ENCODE measurements at places on chromosomes 11 and 22. TPM values are rescaled to one million over a fixed set of nuclear protein-coding genes. Genes with fewer than 3 reads are reported as not detected.

OR51B2 gene
- total RNA-seq: not detected

HPX gene
- total RNA-seq: 0.40 TPM

BRSK2 gene
- 0.11 TPM for total RNA-seq

GRCh38 chr11:56522008-56522407 lies 21.0 kb downstream of the OR5M11 start:
- DNase-seq: no peak

DNA sequence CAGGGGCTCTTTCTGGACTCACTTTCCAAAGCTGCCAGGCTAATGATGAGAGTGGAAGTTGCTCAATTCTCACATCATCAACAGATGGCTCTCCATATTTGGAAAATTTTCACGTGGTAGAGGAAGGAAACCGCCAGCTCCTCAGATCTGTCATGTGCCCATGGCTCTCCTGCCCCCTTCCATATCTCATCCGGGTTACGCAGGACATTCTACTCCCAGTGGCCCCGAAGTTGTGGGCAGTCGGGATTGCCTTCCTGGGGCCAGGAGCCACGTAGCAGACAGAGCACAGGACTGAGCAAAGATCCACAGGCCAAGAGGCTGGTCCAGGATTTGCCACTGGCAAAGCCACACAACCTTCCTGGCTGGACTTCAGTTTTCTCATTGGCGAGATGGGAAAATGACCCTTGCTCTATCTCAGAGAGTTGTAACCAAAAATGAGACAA lies 38.8 kb downstream of the RPUSD4 start:
- DNase-seq: no peak

DNA sequence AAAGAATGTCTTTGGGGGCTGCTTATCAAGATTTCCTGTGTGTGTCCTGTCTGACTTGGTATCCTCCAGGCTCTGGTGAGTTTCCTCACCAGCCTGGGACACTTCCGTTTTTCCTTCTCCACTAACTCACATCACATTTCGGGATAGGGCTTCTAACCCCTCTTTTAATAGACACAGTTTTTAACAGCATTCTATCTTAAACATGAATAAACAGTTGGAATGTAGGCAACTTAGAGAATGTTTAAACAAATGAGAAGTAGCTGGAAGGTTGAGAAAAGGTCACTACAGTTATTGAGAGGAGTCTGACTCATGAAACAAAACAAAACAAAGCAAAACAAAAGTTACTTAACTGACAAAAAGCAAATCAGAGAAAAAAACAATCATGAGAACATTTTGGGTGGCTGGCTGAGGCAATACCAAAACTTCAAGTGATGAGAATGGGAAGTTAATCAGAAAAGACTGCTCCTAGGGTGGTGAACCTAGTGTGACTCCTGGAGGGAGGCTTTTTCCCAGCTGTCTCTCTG lies 64.7 kb upstream of the CTSC start:
- no peak for DNase-seq

DNA sequence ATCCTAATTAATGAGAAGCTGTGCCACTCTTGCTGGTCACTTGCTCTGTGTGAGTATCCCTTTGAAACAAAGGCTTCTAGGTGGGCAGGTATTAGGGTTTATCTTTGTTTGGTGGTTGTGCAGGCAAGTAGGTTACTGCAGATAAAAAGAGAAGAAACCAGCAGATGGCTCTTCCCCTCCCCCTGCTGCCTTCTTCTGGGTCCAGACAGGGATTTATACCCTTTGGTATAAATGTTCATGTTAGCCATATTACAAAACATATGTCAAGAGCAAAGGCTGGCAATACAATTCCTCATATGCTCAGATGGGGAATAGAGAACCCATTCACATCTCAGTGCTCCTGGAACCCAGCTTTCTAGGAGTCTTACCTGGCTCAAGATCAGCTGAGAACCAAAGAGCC lies 109.9 kb downstream of the NAV2 start:
- DNase-seq: no peak

DNA sequence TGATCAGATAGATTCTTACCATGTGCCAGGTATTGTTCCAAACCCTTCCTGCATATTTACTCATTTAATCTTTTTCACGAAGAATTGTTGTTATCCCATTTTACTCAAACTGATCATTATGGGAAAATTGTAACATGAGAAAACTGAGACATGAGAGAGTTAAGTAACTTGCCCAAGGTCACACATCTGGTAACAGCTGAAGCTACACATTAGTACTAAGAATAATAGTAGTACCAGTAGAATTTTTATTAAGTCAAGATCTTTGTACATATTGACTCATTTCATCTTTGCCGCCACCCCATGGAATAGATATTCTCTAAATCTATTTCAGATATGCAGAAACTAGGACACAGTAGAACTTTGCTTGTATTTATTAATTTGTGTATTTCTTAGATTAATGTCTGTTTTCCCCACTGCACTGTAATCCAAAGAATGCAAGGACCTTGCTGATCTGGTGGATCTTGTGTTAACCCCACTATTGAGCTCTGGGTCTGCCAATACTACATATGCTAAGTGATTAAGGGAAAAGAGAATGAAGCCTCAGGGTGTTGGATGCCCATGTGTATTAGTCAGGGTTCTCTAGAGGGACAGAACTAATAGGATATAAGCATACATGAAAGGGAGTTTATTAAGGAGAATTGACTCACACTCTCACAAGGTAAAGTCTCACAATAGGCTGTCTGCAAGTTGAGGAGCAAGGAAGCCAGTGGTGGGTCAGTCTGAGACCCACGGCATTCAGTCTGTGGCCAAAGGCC lies 72.8 kb downstream of the PARVA start:
- DNase-seq: no peak

- no peak for DNase-seq
Observed at GRCh38 chr11:125999234-125999880, 53.5 kb downstream of the VSIG10L2 start.

GRCh38 chr11:69658626-69659450 lies 16.3 kb downstream of the LTO1 start:
- no peak for DNase-seq

DNA sequence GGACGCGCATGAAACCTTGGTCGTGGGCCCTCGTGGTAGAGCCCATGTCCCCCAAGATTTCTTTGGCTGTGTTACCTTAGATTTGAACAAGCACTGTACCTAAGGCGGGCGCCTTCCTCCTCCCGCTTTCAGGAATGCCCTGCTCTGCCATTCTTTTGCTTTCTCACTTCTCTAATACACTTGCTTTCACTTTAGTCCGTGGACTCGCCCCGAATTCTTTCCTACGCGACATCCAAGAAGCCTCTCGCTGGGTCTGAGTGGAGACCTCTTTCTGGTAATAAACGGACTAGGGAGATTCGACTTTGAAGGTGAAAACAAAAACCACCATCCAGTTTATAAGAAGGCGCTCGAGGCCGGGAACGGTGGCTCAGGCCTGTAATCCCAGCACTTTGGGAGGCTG lies 1.2 kb upstream of the NUP50 start:
- no peak for DNase-seq

DNA sequence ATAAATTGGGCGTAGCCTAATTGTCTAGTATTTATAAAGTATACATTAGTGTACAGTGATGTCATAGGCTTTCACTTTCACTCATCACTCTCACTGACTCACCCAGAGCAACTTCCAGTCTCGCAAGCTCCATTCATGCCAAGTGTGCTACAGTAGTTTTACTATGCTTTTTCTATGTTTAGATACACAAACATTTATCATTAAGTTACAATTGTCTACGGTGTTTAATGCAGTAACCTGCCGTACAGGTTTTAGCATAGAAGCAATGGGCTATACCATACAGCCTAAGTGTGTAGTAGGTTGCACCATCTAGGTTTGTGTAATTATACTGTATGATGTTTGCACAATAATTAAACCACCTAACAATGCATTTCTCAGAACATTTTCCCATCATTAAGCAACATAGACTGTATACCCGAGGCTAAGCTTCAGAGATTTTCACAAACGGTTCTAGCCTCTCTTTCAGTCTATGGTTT lies 17.5 kb downstream of the OR9G1 start:
- DNase-seq: no peak

DNA sequence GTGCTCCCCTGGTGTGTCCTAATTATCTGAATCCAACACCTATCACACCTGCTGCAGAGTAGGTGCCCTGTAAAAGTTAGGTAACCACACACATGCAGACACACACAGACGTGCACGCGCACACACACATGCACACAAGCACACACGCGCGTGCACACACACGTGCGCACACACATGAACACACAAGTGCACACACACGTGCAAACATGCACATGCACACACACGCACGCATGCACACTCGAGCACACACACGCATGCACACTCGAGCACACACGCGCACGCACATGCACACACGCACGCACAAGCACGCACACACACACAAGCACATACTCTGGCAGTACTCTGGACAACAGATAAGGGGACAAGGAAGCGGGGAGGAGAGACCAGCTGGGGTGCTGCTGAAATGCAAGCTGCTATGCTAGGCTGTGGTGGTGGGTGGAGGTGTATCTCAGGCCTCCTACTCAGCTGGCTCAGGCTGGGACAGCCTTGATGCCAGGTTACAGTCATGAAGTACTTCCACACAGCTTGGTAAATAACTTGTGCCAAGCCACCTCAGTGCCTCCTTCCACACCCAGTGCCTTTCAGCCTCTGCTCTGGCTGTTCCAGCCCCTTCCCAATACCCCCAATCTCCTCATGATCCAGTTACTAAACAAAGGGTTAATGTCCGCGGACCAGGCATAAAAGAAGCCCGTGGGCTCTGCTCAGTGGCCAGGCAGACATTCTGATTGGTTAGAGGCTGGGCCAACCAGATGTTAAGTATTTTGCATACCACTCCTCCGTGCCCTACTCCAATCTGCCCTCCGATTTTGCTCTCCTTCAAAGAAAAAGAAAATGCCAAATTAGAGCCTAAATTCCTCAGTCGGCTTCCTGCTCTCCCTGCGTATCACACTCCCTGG lies 374.1 kb downstream of the TENM4 start:
- DNase-seq: no peak

- DNase-seq: no peak
Observed at GRCh38 chr11:93239966-93240365, 42.2 kb upstream of the SLC36A4 start.

- DNase-seq: no peak
Observed at GRCh38 chr11:100220801-100221200, 466.3 kb upstream of the ARHGAP42 start.

Measured in activated B cell treated with CpG ODN at 0.5 μM for 24 hours (primary cell).